Smooth muscle cell of the pulmonary artery (primary cell): ENCODE measurements at places on chromosomes 5 and 9. TPM values are rescaled to one million over a fixed set of nuclear protein-coding genes. Genes with fewer than 3 reads are reported as not detected.

LOX gene
- 669 and 1,031 TPM in 2 replicates for total RNA-seq

NUP155 gene
- 25.2 and 29.2 TPM in 2 replicates for total RNA-seq

CEL gene
- 0.20 and 0.99 TPM in 2 replicates for total RNA-seq

TEX48 gene
- not detected in 2 replicates for total RNA-seq

SLC6A18 gene
- not detected in 2 replicates for total RNA-seq

TAF1L gene
- total RNA-seq: under 0.01 TPM in 1 of 2 replicates, not detected in the other

BTNL8 gene
- total RNA-seq: not detected in 2 replicates

ATP10B gene
- 0.03 TPM in 1 of 2 replicates, not detected in the other for total RNA-seq

TMEM215 gene
- total RNA-seq: not detected in 2 replicates

LRRTM2 gene
- 0.46 and 0.63 TPM in 2 replicates for total RNA-seq

SUSD3 gene
- total RNA-seq: 0.36 TPM in 1 of 2 replicates, not detected in the other

PTAR1 gene
- 79.2 and 81.3 TPM in 2 replicates for total RNA-seq

CTXN3 gene
- total RNA-seq: not detected in 2 replicates
